ENCODE measurements at places on chromosomes 3 and 15. TPM values are rescaled to one million over a fixed set of nuclear protein-coding genes. Genes with fewer than 3 reads are reported as not detected.

Gene C3orf49
- not detected for total RNA-seq

- peak; percentile 12 for DNase-seq
Observed at GRCh38 chr15:53197426-53197839, 407.3 kb upstream of the ONECUT1 start.

Gene TMEM212
- not detected for total RNA-seq

Gene RLBP1
- total RNA-seq: not detected

GRCh38 chr15:76987896-76988860, 6.7 kb upstream of the PSTPIP1 start:
- DNase-seq: no peak
